Activated CD4-positive, alpha-beta T cell treated with anti-CD3 and anti-CD28 coated beads for 48 hours (primary cell): ENCODE measurements at places on chromosomes 1 and 21.

GRCh38 chr1:89607156-89607555, 25.8 kb upstream of the LRRC8C start:
- peak; percentile 46 for DNase-seq

DNA sequence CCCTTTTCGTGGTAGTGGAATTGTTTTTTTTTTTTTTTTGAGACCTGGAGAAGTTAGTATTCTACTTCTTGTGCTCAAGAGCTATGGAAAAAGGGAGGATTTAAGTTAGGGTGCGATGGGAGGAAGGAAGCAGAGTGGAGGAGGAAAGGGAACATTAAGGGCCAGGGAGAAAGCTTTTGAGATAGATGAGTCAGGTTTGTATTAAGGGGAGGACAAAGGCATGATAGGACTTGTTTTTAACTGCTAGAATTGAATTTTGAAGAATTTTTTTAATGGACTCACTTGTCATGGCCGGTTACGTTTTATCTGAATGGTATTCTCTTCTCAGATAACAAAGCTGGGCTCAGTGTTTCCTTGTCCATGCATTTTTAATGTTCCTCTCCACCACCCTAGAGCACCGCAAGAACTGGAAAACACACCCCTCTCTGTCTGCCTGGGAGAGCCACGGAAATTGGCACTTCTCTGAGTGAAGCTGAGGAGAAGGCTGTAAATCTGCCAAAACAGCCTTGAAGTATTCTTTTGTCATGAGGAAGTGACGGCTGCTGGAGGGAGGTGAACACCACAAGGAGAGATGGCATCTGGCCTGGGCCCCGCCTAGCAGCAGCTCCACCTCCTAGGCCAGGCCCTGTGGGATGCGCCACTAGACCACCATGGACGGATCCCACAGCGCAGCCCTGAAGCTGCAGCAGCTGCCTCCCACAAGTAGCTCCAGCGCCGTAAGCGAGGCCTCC, 3.5 kb downstream of the NIPAL3 start:
- no peak for DNase-seq

- no peak for DNase-seq
Observed at GRCh38 chr1:100006688-100007087, 36.9 kb downstream of the SLC35A3 start.

DNA sequence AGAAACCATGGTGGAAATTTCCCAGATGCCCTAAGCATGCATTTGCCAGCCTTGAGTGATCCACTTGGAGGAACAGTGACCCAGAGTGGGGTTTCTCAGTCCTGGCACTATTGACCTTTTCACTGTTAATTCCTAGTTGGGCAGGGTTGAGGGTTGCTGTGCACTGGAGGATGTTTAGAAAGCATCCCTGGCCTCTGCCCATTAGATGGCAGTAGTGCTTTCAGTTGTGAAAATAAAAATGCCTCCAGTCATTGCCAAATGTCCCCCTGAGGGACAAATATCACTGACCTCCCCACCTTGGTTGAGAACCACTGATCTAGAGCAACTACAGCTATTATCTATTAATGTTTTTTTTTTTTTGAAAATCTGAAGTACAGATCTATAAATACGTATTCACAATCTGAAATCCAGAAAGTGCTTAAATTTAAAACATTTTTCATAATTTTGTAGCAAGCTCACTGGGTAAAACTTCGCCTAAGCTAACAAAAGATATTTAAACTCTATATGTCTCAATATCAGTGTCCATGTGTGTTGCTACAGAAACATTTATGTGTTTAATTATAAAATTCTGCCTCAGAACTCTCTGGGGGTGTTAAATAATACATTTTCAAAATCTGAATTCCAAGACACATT, 27.3 kb downstream of the F3 start:
- DNase-seq: peak; percentile 9

DNA sequence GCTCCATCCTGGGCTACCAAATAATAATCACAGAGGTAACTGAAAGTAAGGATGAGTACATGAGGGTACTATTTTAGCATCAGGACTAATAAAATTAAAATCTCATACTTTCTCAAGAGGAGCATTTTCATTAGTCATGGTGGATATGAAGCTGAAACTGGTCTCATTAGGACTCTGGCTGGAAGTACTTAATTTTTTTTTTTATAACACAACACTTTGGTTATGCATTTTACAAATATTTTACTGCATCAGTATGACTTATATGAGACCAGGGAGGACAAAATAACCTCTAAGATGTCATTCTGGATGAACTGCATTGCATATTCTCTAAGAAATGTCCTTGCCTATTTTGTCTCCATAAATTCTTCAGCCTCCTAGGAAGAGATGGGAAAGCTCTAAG, 290.9 kb downstream of the HLX start:
- no peak for DNase-seq

GRCh38 chr21:38269576-38269936, 12.8 kb downstream of the KCNJ15 start:
- DNase-seq: no peak

DNA sequence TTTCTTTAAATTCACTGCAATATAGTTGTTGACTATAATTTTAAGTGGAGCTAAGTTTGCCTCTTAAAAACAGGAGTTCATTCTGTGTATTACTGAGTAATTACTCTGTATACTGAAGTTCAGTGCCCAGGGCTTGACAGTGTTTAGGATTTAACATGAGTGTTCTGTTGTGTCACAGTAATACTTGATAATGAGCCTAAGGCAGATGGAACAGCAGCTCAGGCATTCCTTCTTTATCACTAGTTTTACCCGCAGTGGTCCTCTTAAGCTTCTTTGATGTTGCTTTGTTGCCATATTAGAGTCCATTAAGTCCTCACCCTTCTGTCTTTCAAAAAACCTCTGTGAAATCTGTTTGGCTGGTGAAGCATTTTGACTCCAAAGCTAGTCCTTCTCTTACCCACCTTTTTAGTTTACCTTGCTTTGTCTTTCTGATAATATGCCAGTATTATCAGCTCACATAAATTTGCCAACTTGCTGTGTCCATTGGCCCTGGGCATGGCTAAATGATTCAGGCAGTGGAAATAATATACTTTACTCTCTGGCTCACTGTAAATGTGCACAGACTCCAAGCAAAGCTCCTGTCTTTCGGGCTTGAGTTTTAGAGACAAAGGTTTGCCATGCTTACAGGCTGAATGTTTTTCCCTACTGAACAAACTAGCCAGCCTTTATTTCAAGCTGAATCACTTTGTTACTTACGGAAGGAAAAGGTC, 17.7 kb downstream of the HIPK1 start:
- DNase-seq: no peak

DNA sequence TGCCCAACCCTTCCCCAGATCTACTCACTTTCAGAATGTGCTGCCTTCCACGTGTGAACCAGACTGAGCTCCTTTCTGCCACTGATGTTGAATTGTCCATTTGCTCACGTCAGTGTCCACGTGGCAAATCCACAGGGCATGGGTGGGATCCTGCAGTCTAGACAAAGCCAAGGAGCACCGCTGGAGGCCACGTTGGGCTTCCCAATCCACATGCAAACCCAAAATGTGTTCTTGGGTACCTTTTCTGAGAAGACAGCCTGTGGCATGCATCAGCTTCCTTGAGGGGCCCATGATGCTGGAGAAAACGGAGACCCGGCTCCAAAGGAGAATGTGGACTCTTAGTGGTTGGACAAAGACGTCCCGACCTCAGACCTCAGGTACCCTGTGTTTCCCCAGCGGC, 87.6 kb downstream of the PDE9A start:
- DNase-seq: no peak

GRCh38 chr1:157775101-157775870, 1.6 kb downstream of the FCRL2 start:
- DNase-seq: no peak

DNA sequence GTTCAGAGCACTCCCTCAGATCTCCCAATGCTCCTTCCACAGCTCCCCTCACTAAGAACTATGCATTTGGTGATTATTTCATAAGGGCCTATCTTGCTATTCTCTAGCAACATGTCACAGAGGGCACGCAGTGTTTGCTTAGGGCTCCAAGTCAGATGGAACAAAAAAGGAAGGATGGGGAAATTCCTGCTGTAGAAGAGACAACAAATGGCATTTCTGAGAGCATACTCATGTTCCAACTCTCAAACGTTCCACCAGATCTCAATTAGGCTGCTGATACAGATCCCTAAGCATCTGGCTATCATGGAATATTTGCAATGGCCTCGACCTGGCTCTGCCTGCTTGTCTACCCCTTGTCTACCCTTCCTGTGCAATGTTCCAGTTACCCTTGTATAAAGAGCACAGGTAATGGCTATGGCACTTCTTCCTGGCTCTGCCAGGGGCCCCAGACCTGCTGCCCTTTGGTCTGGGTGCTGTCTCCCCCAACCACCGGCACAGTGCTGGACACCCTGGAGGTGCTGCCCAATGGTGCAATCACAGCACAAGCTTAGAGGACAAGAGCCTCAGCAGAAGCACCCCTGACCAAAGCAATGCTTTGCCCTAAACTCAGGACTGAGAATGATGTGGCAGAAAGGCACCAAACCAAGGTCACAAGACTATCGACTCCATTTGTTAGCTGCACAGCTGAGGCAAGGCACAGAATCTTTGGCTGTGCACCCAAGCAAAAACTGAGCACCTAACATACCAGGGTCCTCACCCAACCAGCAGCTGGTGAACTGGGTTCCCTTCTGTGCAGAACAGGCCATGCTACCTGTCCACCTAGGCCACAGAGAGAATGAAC, 3.6 kb downstream of the PARP1 start:
- no peak for DNase-seq

- no peak for DNase-seq
Observed at GRCh38 chr1:67572594-67573221, 112.3 kb upstream of the GADD45A start.

GRCh38 chr21:34526618-34527290, 14.7 kb upstream of the KCNE1 start:
- peak; percentile 65 for DNase-seq

GRCh38 chr1:66371233-66372005, 162.5 kb upstream of the SGIP1 start:
- peak; percentile 14 for DNase-seq

DNA sequence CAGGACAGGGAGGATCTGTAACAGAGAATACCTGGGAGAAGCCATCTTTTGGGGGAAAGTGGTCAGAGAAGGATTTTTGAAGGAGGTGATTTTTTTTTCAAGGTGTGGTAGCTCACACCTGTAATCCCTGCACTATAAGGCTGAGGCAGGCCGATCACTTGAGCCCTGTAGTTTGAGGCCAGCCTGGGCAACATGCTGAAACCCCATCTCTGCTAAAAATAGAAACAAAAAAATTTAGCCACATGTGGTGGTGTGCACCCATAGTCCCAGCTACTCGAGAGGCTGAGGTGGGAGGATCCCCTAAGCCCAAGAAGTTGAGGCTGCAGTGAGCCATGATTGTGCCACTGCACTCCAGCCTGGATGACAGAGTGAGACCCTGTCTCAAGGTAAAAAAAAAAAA, 67.4 kb upstream of the ARTN start:
- DNase-seq: no peak

DNA sequence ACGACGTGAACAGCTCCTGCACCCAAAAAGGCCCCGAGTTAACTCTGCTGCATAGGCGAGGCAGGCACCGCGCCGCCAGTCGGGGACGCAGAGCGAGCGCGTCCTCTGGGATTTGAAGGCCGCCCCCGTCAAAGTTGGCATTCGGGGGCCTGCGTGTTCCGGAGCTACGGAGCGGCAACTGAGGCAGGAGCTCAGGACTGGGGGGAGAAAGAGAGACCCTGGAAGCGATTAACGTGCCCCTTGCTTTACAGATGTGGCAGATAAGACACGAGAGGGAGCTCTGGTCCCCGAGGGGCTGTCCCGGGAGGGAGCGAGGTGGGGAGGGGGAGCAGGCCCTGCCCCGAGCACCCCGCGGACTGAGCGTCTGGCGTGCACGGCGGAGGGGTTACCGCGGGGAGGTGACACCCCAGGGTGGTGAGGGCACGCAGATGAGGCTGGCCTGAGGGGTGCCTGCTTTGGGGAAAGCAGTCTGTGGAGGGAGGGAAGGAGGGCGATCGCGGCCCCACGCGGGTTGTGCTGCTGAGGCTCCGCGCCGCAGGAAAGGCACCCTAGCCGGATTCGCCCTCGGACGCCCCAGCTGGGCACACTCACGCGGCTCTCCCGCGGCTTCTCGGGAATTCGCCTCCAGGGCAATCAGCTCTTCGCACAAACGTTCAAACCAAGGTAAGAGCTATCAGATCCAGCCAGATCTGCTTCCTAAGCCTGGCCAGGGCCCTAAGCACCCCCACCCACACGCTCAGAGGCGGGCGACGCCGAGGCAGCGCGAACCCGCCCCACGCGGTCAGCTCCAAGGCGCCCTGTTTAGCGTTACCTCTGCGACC, 26.5 kb downstream of the ACTA1 start:
- no peak for DNase-seq

DNA sequence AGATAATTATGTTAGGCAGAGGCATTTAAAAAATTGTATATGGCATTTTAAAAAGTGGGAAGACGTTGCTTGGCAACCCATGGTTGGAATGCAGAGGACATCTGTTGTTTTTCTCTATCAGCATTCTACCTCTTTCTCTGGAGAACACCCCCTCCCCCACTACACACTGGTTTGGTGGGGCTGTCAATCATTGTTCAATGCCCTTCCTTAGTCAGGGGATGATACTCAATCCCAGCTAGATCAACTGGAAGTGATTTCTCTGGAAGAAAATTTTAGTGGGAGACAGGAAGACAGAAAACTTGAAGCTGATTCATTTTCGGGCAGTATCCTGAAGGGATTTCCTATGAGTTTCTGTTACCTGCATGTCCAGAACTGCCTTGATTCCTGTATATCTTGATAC, 35.7 kb upstream of the CAP1 start:
- no peak for DNase-seq

GRCh38 chr1:58108783-58109182, 437.7 kb downstream of the OMA1 start:
- no peak for DNase-seq

GRCh38 chr1:14263225-14263624, 335.3 kb upstream of the KAZN start:
- no peak for DNase-seq

- DNase-seq: no peak
Observed at GRCh38 chr1:2204415-2205190, 10.0 kb upstream of the FAAP20 start.

DNA sequence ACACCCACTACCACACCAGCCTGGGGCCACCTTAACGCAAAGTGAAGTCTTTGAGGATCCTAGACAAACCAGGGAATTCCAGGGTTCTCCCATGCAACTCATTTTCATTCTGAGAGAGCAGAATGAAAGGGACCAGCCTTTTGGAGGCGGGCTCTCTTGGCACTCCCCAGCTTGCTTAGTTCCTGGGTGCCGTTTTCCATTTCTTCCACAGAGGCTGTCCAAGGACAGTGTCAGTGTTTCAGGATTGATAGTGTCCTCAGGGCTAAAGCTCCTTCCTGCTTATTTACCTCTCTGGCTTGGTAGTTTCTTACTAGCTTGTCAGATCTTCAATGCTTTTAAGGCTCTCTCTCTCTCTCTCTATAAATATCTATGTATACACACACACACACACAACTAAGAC, 30.1 kb upstream of the GNG4 start:
- no peak for DNase-seq

DNA sequence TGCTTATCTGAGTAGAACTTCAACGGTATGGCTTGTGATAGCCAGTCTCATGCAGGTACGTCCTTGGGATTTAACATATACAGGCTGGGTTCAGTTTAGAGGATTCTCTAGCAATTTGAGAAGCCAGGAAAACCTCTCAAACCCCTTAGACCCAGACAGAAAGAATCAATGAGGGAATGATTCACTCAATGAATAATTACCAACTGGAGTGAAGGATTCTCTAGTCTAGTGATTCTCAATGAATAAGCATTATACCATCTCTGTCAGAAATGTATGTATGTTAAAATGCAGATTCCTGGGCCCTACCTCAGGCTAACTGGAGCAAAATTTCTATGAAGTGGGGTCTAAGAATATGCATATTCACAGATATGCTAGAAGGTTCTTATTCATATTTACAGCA, 54.5 kb upstream of the APP start:
- no peak for DNase-seq

GRCh38 chr1:232705815-232706575, 76.1 kb upstream of the SIPA1L2 start:
- no peak for DNase-seq
